Activated T-cell treated with anti-CD3 and anti-CD28 coated beads for 24 hours (primary cell): ENCODE measurements at places on chromosomes 1 and 21.
A peak's percentile ranks its signal among the peaks of the same experiment; 100 is the strongest.

GRCh38 chr21:38139380-38140168, 117.2 kb upstream of the KCNJ15 start:
- DNase-seq = no peak

DNA sequence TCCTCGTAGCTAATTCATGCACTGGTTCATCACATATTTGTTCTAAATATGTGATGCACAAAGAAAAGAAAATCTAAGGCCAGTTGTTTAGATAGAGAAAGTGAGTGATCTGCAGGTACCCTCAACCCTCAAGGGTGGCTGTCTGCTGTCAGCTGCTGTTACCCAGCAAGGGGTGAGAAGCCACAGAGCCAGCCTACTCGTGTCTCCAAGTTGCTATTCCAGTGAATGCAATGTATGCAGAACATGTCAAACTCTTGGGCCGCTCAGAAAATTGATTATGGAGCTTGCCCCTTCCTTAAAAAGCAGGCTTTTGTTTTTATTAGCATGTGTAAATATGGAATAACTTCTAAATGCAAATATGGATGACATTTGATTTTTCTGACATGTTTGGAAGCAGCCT, 336.3 kb upstream of the ST6GALNAC5 start:
- no peak for DNase-seq

GRCh38 chr1:147717706-147718097, 42.7 kb downstream of the GJA5 start:
- DNase-seq = no peak

GRCh38 chr1:154104433-154105082, 50.3 kb downstream of the NUP210L start:
- no peak for DNase-seq

GRCh38 chr1:222979561-222979960, 163.5 kb downstream of the TLR5 start:
- no peak for DNase-seq

DNA sequence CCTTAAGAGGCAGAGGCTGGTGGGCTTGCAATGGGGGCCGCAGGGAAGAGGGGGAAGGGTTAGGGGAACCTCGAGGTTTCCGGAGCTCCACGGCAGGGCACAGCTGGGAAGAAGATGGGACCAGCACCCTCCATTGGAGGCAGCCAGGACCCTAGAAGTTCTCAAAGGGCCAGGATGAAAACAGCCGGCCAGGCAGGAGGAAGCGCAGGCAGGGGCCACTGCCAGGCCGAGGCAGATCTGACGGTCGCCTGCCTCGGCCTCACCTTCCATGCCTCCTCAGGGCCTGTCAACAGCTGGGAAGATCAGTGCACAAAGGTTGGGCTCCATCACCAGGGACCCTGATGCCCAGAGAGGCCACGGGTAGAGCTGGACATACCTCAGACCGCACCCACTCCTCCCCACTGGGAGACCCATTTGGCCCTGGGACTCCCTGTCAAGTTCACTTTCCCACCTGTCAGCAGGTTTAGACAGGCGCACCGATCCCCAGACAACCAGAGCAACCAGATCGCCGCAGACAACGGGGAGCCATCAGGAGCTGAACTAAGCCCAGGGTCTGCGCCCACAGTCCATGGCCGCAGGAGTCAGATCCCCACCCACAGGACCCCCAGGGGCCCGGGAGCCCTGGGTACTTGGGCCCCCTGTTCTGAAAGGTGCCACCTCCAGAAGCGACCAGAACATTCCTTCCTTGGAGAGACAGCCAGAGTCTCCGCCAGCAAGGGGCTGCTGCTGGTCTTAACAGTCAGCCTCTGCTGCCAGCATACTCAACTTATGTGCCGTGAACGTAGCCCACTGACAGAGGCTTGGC, 2.2 kb downstream of the SLC19A1 start:
- no peak for DNase-seq

GRCh38 chr1:39047374-39048229, 21.5 kb downstream of the NDUFS5 start:
- DNase-seq = no peak

- no peak for DNase-seq
These were observed 106.5 kb downstream of the PLPP3 start for GRCh38 chr1:56472860-56473259.

DNA sequence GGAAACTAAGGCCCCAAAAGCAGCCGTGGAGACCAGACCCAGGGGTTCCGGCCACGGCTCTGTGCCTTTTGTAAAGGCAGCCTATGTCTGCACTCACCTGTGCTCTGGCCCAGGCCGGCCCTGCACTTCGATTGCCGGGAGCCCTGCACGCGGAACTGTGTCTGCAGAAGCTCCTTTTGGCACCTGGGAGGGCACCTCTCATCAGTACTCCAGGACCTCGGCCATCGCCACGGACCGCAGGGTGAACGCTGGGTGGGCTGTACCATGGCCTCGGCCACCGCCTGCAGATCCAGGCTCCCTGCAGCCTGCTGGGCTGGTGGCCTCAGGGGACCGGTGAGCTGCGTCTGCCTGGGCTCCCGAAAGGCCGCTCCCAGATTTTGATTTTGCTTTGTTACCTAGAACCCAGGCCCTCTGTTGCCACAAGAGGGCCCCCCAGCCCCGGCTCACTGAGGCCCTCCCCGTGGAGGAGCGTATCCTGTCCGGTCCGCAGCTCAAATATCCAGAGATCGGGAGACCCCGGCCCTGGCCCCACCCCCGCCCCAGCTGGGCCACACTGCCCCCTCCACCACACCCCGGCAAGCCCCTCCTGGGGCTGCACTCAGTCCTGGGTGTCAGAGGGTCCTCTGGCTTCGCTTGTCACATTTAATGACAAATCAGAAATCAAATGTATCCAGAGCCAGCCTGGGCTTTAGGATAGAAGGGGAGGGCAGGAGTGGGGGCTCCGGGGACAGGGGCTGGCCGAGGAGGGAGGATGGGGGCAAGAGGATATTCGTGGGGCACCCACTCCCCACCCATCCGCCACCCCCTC, 60.2 kb upstream of the PDE9A start:
- peak; percentile 53 for DNase-seq

- no peak for DNase-seq
These were observed 188.0 kb downstream of the RERE start for GRCh38 chr1:8629241-8630091.

- no peak for DNase-seq
These were observed 13.7 kb downstream of the ZBTB7B start for GRCh38 chr1:155016231-155016831.

DNA sequence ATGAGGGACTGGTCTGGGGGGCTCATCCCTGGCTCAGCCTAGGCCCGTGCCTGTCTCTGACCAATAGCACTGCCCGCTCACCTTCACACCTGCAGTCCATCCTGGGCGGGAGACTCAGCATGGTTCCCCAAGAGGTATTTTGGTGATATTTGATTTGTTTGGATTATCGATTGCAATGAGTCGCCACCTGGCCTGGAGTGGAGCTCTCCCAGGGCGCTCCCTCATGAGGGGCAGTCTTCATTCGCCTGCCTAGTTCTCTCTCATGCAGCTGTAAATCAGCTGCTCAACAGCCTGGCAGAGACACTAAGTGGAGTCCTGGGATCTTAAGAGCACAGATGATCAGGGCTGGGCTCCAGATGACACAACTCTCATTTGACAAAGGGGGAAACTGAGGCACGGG, 90.1 kb upstream of the ACTL8 start:
- no peak for DNase-seq

- DNase-seq = no peak
These were observed 68.2 kb upstream of the TMPRSS2 start for GRCh38 chr21:41576013-41576615.

DNA sequence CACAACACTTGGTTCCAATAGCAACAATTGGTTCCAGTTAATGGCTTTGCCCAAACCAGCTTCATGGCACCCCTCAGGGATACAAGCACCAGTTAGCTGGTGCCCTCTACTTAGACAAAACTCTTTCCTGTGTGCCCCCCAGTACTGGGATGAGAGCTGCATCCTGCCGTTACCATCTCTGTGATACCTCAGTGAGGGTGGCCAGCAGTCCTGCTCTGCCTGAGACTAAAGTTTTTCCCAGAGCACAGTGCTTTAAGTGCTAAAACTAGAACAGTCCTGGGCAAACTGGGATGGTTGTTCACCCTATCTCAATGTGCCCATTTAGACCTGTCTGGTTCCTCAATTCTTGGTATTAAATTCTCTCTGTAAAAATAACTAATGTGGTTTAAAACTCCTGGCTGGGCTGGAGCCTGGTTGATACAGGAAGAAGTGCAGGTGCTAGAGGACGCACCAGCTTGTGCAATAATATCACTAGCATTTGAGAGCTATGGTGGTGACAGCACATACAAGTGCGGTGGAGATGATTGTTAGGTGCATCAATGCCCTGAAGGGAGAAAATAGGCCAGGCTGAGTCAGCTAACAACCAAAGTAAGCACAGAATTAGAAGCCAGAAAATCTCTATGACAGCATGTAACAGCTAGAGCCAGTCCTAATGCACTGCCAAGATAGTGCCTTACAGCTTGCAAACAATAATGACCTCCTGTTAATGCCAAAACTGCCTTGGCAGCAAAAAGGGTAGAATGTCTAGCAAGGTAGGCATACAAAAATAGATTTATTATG, 179.8 kb upstream of the GALNT2 start:
- DNase-seq = no peak

GRCh38 chr1:224493269-224493668, 58.7 kb upstream of the WDR26 start:
- DNase-seq = no peak

- no peak for DNase-seq
These were observed 7.7 kb upstream of the LCE3A start for GRCh38 chr1:152630596-152630995.
